Activated B cell treated with CpG ODN at 0.5 μM for 24 hours (primary cell): ENCODE measurements at places on chromosomes 3 and 15. TPM values are rescaled to one million over a fixed set of nuclear protein-coding genes. Genes with fewer than 3 reads are reported as not detected.

FEZF2 gene
- total RNA-seq, result not detected in 2 replicates

LYSMD2 gene
- total RNA-seq, result 41.8 and 48.6 TPM in 2 replicates

ANKRD63 gene
- total RNA-seq, result 0.32 TPM in 1 of 2 replicates, not detected in the other

DNA sequence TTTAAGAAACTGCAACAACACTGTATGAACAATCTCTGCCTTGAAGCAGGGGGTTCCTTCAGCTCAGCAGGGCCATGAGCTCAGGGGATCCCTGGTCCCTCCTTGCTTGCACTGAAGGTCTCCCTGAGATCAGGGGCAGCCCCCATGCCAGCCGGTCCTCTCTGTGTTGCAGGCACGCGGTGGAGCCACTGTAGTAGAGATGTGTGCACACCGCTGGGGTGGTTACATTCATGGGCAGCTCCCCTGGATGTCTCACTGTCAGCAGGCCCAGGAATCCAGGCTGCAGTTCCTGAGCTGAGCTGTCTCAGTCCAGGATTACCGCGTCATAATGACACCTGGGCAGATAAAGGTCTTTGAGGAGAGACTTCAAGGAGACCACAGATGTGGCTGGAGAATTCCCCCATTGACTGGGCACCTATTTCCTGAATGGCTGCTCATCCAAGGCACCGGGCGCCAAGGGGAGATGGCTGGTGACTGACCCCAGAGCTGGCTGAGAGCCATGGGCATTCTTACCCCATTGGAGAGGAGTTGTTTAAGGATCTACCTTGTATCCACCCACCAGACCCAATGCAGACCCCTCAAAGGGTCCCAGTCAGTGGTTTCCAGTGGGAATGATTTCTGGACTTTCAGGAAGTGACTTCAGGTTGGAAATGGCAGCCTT lies 10.4 kb upstream of the KLF13 start:
- no peak for DNase-seq

- DNase-seq, result no peak
These were observed 50.9 kb downstream of the TLE3 start for GRCh38 chr15:70046679-70047369.

GRCh38 chr3:135145581-135145980 lies 350.5 kb downstream of the EPHB1 start:
- DNase-seq, result no peak

DNA sequence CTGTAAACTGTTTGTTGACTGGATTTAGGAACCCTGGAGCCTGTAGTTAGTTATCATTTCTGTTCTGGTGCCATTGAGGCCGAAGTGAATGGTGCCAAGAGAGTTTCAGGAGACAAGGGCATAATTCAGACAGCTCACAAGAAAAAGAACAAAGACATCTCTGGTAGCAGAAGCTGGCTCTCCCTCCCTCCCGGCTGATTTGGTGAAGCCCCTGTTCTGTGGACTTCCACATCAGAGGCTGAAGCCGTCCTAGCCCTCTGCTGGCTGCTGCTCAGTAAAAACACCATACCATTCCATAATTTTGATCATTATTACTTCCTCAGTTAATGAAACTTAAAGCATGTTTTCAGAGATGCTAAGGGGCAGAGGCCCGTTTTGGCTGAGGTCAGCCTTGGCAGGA lies 381.2 kb upstream of the WNT5A start:
- DNase-seq, result no peak

DNA sequence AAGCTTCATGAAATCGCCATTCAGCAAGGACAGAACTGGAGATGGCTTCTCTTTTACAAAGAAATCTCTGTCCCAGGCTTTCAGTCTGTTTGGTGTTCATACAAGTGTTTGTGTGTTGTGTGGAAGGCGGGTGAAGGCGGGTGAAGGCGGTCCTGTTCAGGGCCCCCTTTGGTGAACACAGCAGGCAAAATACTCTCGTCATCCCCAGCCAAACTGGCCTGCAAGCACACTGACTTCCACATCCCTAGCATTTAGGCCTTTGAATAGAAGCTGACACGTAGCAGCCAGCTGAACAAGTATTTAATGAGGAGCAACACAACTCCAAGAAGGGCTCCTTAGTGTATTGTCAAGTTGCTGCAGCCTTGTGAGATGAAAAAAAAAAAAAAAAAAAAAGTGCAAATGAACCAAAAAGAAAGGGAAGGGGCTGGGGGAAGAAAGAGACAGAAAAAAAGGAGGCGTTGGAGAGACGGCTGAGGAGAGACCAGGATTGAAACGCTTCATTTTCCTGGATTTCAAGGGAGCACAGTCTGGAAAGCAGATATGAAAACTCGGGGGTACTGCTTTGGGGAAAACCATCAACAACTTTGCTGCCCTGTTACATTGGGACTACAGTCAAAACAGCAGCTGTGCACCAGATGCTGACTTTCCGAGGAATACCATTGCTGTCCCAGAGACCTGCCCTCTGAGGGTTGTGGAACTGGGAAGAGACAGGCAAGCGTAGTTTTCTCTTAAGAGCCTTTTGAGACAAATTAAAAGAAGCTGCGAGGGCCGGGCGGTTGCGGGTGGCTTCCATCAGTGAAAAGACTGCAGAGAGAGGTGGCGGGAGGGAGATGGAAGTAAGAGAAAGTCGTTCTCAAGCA lies 74.6 kb downstream of the TGFBR2 start:
- DNase-seq, result no peak

DNA sequence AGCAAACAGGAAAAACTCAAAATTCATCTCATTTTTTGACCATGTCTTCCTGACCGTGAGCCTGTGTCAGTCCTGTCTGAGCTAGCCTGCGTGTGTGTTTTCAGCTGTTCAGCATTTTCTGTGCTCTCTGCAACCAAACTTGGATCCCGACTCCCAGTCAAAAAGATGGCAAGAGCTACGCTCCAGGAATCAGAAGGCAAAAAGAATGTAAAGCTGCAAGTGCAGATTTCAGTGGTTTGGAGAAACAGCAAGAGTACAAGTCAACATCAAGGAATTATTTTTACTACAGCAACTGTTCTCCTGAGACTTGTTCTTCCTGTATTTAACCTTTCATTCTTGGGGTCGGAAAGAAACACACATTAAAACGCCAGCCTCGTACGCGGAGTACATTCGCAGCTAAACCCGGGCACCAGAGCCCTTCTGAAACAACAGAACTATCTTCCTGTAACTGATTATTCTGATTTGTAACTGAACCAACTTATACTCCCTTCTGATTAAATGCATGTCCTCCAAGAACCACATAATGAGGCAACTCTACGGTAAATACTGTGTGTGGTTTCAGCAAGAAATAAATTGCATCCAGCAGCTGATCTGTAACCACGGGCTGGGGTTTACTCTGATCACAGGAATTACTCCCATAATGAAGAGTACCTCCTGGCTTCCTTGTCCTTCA lies 107.4 kb downstream of the LRIG1 start:
- DNase-seq, result no peak
